K562 (cell line): ENCODE measurements at places on chromosomes 16 and 17.

- DNase-seq: peak; percentile 63
Observed at GRCh38 chr16:85316944-85317343, 204.7 kb upstream of the CIBAR2 start.

DNA sequence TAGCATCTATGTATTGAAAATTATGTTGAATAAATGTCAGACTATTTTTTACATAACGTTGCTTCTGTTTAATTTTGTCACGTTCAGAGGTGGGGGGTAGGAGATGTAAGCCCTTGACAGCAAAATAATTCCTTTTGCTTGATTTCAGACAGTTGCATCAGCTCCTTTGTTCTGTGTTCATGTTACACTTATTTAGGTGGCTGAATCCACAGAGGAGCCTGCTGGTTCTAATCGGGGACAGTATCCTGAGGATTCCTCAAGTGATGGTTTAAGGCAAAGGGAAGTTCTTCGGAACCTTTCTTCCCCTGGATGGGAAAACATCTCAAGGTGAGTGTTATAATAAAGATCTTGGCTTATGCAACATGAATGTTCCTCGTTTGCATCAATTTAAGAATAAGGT is 4.5 kb downstream of the HERPUD1 start:
- no peak for DNase-seq

- no peak for DNase-seq
Observed at GRCh38 chr16:21103941-21104860, 46.4 kb downstream of the DNAH3 start.

DNA sequence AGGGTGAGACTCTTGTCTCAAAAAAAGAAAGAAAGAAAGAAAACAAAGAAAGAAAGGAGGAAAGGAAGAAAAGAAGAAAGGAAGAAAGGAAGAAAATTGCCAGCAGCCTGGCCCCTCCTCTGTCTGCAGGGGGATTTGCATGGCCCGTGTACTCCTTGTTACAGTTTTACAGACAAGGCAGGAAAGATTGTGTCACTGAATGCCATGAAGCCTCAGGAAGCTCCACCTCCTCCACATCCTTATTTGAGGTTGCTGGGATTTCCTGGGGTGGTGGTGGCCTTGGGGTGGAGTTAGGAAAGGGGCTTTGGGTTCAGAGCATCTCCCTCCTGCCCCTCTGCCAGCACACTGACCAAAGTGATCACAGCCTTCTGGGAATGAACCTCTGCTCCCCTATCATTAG is 23.6 kb downstream of the CFAP20 start:
- no peak for DNase-seq

DNA sequence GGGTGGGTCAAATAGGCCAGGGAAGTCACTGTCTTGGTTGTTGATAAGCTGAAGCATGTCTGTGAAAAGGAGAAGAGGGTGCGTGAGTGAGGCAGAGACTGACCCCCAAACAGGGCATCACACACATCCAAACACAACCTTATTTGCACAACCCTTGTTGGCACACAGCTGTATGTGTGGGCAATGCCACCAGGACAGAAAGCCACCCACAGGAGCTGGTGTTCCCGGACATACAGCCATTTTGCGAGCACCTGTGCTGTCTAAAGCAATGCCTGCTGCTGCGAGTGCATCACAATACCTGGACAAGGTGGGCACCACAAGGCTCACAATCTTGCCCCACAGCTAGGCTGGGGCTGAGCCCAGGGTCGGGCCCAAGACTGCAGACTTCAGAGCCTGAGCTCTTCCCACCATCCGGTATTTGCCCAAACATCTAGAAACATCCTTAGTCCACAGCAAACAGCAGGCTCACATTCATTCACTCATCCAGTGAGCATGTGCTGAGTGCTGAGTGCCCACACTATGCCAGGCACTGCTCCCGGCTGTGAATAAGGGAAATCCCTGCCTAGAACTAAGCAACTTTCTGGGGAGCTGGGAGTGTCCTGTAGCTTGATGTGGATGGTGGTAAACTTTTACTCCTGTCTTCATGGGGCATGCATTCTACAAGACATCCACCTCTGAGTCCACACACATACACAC is 16.2 kb downstream of the SREBF1 start:
- DNase-seq: no peak

GRCh38 chr17:61097781-61098180 is 301.9 kb upstream of the TBX2 start:
- no peak for DNase-seq

- DNase-seq: no peak
Observed at GRCh38 chr17:65956814-65957213, 235.1 kb downstream of the CEP112 start.

GRCh38 chr16:65121870-65122723 is at the start of gene CDH11:
Gene CDH11 (minus strand): TSS chr16:65122063. CDS start chr16:65004869, 117,194 bp downstream.
- no peak for DNase-seq

DNA sequence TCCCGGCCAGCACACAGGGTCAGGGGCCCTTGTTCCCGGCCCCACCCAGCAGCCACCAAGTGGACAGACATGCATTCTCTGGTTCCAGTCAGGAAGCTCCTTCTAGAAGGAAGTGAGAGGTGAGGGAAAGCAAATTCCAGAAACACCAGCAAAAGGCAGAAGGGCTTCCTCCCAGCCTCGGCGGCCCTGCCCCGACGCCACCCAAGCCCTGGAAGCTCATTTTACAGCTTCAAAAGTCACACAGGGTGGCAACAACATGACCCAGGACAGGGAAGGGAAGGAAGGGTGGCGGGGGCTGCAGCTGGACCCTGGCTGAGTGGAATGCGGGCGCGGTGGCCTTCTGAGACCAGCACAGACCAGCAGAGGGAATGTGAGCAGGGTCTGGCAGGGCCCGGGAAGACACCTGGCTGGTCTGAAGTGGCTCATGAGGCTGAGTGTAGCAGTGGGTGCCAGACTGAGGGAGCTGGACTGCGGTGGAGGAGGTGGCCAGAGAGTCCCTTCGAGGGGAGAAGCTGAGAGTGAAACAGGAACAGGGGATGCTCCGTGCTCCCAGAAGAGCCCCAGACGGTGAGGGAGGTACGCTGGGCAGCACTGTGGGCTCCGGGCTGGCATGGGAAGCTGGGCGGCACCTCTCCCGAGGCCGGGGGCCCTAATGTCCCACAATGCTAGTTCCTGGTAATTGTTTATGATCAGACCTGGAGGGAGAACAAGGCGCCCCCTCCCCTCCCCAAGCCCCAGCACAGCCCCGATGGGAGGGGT is 1.9 kb upstream of the UNC13D start:
- DNase-seq: peak; percentile 16

GRCh38 chr17:75822119-75822799 is 21.9 kb downstream of the UNC13D start:
- DNase-seq: no peak

DNA sequence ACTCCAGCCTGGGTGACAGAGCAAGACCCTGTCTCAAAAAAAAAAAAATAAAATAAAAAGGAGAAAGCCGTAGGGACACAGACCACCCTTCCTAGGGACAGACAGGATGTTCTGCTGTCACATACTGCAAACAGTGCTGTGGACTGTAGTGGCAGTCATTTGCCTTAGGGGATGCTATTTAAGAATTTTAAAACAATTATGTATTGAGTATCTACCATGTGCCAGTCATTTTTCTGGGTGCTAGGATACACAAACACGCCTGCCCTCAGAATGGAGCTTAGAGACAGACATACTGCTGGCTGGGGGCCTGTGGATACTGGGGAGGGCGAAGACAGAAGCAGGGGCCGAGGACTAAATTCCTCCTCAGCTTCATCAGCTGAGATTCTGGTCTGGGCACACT is 45.5 kb downstream of the MRC2 start:
- DNase-seq: no peak

- DNase-seq: no peak
Observed at GRCh38 chr16:53973021-53973420, 269.1 kb downstream of the FTO start.

DNA sequence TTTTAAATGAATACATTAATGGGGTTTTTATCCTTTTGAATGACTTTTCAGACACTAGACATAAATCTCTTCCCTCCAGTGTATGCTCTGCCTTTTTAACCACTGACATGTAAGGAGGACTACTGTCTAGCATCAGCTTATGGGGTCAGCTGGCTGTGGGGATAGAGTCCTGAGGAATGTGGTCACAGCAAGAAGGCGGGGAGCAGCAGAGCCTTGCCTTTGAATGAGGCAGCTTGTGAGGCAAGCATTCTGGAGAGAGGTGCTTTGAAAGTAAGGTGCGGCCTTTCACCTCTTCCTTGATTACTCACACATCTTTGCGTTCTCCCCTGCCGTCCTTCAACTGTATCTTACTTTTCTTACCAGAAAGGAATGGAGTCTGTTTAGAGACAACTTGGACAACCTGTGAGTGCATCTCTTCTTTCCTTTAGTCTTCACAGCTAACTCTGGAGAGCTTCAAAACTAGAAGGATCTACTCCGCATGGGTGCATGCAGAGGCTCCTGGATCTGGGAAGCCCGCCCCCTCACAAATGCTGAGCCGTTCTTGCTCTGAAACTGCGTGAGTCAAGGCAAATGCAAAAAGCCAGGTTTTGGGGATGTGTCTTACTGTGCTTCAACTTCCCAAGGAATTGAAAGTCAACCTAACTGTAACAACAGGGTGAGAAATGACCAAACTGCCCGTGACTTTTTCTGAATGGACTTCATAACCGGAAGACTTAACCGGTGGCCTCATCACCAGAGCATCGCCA is 49.9 kb downstream of the ADCY7 start:
- DNase-seq: no peak

DNA sequence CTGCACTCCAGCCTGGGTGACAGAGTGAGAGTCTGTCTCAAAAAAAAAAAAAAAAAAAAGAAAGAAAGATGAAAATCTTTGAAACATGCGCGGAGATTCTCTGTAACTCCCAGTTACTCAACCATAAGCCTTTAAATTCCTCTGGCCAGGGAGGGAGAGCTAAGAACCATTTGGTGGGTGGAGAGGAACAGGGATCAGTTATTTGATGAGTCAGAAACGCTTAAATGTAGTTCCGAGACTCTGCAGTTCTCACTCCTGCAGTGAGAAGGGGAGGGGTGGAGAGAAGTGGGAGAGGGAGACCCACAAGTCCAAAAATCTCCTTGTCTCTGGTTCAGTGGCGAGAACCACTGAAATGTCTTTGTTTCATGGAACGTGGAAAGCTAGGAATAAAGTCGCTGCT is 266.7 kb downstream of the SOX9 start:
- no peak for DNase-seq

DNA sequence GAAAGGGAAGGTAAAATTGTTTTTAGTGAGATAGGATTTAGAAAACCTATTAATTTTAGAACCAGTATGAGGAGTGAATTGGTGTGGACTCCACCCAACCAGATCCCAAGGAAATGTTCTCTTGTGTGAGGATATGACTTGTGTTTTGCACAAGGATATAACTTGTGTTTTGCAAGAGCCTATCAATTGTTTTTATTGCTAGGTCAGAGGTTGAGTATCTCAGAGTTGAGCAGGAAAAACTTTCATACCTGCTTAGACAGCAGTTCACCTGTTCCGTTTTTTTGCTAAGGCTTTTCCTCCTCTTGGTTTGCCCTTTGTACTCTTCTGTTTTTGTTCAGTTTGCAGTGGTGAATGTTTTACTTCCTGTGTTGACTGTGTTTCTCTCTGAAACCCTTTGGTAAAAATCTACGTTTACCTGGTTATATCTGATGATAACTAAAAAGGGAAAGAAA is 5.1 kb downstream of the NBR1 start:
- DNase-seq: no peak

DNA sequence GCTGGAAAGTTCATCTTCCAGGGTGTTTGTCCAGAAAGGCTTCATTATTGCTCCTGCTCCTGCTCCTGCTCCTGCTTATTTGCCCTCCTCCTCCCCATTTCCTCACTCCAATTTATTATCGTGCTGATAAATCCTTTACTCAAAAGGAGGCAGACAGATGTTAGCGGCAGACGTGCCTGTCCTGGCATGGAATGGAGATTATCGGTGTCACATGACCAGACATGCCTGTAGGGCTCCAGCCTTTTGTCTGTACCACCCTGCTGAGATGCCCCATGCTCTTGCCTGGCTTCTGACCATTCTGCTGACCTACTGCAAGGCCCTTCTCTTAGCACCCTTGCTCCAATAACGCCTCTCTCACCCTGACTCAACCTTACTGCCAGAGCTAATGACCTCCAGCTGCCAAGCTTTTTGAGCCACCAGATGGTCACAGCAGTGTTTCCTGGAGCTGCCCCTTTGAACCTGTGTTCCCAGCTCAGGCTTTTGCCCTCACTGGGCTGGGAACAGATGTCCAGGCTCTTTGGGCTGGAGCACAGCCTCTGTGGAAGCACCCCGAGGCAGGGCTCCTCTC is 12.8 kb downstream of the DNAH9 start:
- no peak for DNase-seq

- DNase-seq: no peak
Observed at GRCh38 chr17:66429680-66430079, 127.3 kb downstream of the PRKCA start.

GRCh38 chr17:10458701-10459100 is 10.7 kb downstream of the MYH4 start:
- no peak for DNase-seq

GRCh38 chr17:62995377-62995885 is 29.4 kb downstream of the TANC2 start:
- peak; percentile 73 for DNase-seq

DNA sequence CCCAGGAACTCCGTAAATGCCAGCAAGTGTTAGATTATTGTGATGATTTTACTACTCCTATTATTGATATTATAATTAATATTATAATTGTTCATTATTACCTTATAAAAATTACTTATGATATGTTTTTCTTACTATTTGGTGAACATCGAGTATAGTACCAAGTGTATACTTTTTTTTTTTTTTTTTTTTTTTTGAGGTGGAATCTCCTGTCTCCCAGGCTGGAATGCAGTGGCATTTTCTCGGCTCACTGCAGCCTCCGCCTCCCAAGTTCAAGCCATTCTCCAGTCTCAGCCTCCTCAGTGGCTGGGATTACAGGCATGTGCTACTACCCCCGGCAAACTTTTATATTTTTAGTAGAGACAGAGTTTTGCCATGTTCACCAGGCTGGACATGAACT is 347.0 kb downstream of the WWOX start:
- DNase-seq: no peak

DNA sequence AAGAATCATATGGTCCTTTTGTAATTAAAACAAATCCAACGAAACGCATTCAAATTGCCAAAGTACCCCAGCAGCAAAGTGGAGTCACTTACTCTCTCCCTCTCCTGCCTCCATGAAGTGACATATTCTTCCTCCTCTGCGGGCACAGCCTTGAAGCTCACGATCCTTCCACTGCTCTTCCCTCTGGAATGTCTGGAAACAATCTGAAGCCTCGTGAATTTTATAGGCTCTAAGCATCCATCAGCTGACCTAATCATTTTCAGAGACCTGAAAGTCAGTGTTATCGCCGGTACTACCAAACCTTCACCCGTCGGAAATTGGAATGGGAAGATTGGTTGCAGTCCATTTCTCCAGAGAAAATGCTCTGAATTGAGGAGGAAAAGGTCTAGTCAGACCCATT is 134.5 kb upstream of the FOXF1 start:
- no peak for DNase-seq

GRCh38 chr17:47830396-47831002 is 842 bp downstream of the MRPL10 start:
- peak; percentile 50 for DNase-seq

GRCh38 chr17:82457929-82458178 is 687 bp upstream of the NARF start:
- DNase-seq: no peak
